Gastrocnemius medialis (tissue), 4 donors: ENCODE measurements at places on chromosomes 11 and 22. TPM values are rescaled to one million over a fixed set of nuclear protein-coding genes. Genes with fewer than 3 reads are reported as not detected.

NRIP3 gene
- not detected for total RNA-seq

SEPTIN3 gene
- total RNA-seq, result not detected

UPK3A gene
- total RNA-seq, result 0.75 TPM

DGCR6 gene
- total RNA-seq, result 33.1 TPM

ARHGAP42 gene
- total RNA-seq, result 6.7 TPM

SLC22A9 gene
- not detected for total RNA-seq

IGSF22 gene
- not detected for total RNA-seq

SYT9 gene
- total RNA-seq, result not detected

MN1 gene
- 34.8 TPM for total RNA-seq

GPHA2 gene
- total RNA-seq, result not detected

GAB4 gene
- not detected for total RNA-seq

SLC22A8 gene
- total RNA-seq, result not detected

LMO1 gene
- total RNA-seq, result 2.2 TPM

PC gene
- 13.1 TPM for total RNA-seq

CRYAB gene
- total RNA-seq, result 779 TPM

WNT11 gene
- total RNA-seq, result 4.7 TPM

AHNAK gene
- 675 TPM for total RNA-seq

INPP5J gene
- total RNA-seq, result 0.33 TPM

FXYD2 gene
- total RNA-seq, result not detected

CSF2RB gene
- total RNA-seq, result 1.2 TPM

OR8A1 gene
- not detected for total RNA-seq

PHLDA2 gene
- not detected for total RNA-seq

SLC7A4 gene
- not detected for total RNA-seq

SIK2 gene
- 98.7 TPM for total RNA-seq

MRGPRX4 gene
- not detected for total RNA-seq

DUSP8 gene
- total RNA-seq, result 4.2 TPM

TOB2 gene
- 93.6 TPM for total RNA-seq

MS4A13 gene
- not detected for total RNA-seq

PATE1 gene
- not detected for total RNA-seq

CNIH2 gene
- total RNA-seq, result not detected

CHRDL2 gene
- not detected for total RNA-seq

LRRC56 gene
- total RNA-seq, result 0.29 TPM

OR6A2 gene
- total RNA-seq, result not detected

MIAT gene
- total RNA-seq, result 0.07 TPM

SCT gene
- total RNA-seq, result not detected

MMP8 gene
- 0.46 TPM for total RNA-seq

IL18 gene
- 11.7 TPM for total RNA-seq

MISFA gene
- not detected for total RNA-seq

UBQLNL gene
- not detected for total RNA-seq

EHF gene
- 0.09 TPM for total RNA-seq

GGTLC3 gene
- total RNA-seq, result not detected

CCDC188 gene
- total RNA-seq, result 0.82 TPM

C22orf31 gene
- total RNA-seq, result not detected

FOLR3 gene
- not detected for total RNA-seq

WNT7B gene
- not detected for total RNA-seq

CALCA gene
- not detected for total RNA-seq

OR5B21 gene
- total RNA-seq, result not detected

SMC1B gene
- total RNA-seq, result not detected

NXPE2 gene
- total RNA-seq, result 0.24 TPM

TMEM121B gene
- total RNA-seq, result 0.20 TPM

DDIAS gene
- 0.67 TPM for total RNA-seq

MYRF gene
- total RNA-seq, result not detected
